ENCODE measurements at places on chromosomes 5 and 9. TPM values are rescaled to one million over a fixed set of nuclear protein-coding genes. Genes with fewer than 3 reads are reported as not detected.

- no peaks in the 10 kb centered on the region for H3K36me3 ChIP-seq
- DNase-seq, result peak; percentile 4
- H3K27ac ChIP-seq, result no peak overlapping the region
- peaks cover 12% of the 10 kb centered on the region for H3K4me1 ChIP-seq
- no peak overlapping the region for H3K4me3 ChIP-seq
These were observed 80.5 kb downstream of the NREP start for GRCh38 chr5:111676466-111676865.

DNA sequence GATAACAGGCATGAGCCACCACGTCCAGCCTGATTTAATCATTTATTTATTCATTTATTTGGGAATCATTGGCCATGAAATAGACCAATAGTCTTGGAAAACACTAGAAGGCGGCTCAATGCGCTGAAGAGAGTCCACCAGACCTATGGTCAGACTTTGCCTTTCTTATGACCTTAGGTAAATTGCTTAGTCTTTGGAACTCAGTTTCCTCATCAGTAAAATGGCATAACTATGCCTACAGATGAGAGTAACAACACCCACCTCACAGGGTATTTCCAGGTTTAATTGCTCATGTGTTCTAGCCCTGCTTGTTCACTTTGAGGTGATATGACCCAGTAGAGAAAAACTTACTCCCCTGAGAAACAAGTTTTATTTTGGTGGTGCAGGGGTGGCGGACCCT, 38.2 kb upstream of the CPEB4 start:
- H3K4me3 ChIP-seq, result no peak overlapping the region
- no peaks in the 10 kb centered on the region for H3K36me3 ChIP-seq
- H3K27me3 ChIP-seq, result no peaks in the 10 kb centered on the region
- H3K4me1 ChIP-seq, result no peaks in the 10 kb centered on the region
- no peak for DNase-seq

DNA sequence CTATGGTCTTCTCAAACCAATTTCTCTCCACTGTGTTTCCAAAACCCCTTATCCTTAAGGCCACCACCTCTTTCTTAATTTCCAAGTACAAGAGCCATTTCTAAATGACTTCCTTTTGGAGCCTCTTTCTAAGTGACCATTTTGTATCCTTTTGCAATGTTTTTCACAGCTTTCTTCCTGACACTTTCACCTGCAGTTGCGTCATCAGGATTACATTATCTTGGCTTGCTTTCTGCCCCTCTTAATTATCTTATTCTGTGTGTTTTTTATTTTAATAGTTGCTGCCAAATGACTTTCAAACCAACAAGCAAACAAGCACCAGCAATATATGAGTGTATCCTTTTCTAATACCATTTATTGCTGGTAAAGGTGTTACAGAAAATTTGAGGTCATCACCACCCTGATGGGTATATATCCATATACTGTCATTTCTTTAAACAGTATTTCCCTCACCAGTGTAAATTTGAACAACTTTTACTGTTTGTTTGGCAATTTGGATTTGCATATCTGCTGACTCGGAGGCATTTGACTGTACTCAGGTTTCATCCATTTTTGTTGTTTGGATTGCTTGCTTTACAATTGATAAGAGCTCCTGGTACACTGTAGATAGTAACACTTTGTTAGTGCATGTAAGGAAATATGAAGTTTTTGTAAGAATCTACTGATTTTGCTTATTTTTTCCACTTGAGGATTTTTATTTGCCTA, 5.4 kb upstream of the ANXA1 start:
- H3K36me3 ChIP-seq, result no peaks in the 10 kb centered on the region
- no peak overlapping the region for H3K27ac ChIP-seq
- H3K4me3 ChIP-seq, result no peak overlapping the region
- no peaks in the 10 kb centered on the region for H3K27me3 ChIP-seq
- H3K4me1 ChIP-seq, result peaks cover 42% of the 10 kb centered on the region
- DNase-seq, result no peak

PDE6A gene
- not detected for total RNA-seq

GRCh38 chr9:79799691-79800335, 228.0 kb downstream of the TLE4 start:
- H3K27ac ChIP-seq, result no peak overlapping the region
- no peaks in the 10 kb centered on the region for H3K27me3 ChIP-seq
- peaks cover 18% of the 10 kb centered on the region for H3K4me1 ChIP-seq
- no peaks in the 10 kb centered on the region for H3K36me3 ChIP-seq
- peak; percentile 66 for DNase-seq
- no peak overlapping the region for H3K4me3 ChIP-seq

- no peaks in the 10 kb centered on the region for H3K36me3 ChIP-seq
- no peak overlapping the region for H3K27ac ChIP-seq
- peaks cover 78% of the 10 kb centered on the region for H3K4me1 ChIP-seq
- H3K27me3 ChIP-seq, result no peaks in the 10 kb centered on the region
These were observed 3.2 kb upstream of the AKNA start for GRCh38 chr9:114390952-114391351.

DNA sequence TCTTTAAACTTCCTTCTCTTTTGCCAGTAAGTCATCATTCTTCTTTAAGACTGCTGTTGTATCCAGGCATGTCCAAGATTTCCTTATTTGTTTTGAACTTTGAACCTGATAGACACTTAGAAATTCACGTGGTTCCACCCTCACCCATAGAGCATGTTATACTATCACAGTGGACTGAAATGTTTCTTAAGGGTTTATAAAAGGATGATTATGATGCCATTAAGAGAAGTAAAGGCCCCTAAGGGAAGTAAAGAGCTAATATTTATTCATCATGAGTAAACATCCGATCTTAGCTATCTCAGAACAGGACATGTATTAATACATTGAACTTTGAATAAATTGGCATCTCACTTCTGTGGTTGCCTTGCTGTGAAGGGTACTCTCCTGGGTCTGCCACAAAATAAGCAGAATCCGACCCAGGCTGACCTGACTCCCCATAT, 49.8 kb downstream of the PRKACG start:
- DNase-seq, result no peak
- H3K27ac ChIP-seq, result no peak overlapping the region
- no peak overlapping the region for H3K4me3 ChIP-seq
- no peaks in the 10 kb centered on the region for H3K4me1 ChIP-seq
- no peaks in the 10 kb centered on the region for H3K36me3 ChIP-seq

Measured in esophagus muscularis mucosa (tissue), 4 donors.